ENCODE measurements at places on chromosomes 2 and 18.

GRCh38 chr2:231050018-231050901 is 6.4 kb upstream of the PSMD1 start:
- no peak for DNase-seq

- DNase-seq: no peak
Observed at GRCh38 chr2:8389431-8390108, 292.3 kb upstream of the ID2 start.

DNA sequence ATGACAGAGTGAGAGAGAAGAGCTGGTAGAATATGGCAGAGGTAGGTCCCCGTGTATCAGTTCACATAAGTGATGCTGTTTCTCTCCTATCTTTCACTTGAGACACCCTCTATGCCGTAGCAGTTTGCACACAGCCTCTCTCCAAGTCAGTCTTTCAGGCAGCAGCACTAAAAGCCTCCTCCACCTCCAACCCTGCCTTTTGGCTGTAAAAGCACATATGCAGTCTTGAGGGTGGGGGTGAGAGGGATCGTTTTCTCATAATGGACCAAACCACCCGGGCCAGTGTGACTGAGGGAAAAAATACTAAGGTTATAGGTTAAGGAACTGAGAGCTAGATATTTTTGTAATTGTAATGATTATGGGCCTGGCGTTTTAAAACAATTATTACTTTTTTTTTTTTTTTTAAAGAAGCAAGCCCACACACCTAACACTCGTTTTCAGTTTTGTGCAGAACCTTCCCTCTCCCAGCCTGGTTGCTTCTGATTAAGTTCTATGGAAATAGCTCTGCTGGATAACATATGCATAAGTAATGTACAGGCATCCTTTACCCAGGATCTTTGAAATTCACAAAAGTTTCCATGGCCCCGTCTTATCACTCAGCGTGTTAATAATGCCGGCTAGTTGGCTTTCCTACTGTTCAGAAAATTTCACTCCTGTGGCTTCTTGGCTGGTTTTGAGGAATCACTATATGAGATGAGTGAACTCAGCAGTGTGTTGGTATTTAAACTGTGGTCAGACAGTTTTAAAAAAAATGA is 112.2 kb upstream of the MEIS1 start:
- DNase-seq: no peak

DNA sequence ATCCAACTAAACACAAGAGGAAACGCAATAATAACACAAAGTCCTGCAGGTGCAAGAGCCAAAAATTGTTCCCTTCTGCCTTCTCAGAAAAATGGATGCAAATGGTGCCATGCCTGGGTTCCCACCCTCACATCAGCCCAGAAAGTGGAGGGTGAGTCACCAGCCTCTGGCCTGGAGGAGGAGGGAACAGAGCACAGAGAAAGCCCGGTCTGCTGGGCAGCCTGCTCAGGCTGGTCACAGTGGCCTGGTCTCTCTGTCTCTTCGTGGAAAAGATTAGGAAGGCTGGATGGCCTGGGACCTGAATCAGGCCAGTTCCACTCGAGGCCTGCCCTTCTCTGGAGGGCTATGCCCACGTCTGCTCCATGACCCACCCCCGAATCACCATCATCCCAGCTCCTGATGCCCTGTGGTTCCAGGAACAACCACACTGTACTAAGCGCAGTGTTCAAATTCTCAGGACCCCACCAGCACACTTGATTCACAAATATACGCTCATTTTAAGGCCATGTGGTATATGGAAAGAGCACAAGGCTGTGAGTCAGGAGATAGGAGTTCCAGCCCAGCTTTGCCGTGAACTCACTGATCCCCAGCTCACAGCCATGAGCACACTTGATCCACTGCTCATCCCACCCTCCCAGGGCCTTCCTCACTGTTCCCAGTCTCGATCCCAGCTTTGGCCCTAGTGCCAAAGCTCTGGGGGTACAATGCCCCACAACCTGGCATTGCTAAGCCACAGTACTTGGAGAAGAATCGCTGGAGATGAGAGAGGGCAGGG is 82.1 kb downstream of the ZBTB7C start:
- no peak for DNase-seq

DNA sequence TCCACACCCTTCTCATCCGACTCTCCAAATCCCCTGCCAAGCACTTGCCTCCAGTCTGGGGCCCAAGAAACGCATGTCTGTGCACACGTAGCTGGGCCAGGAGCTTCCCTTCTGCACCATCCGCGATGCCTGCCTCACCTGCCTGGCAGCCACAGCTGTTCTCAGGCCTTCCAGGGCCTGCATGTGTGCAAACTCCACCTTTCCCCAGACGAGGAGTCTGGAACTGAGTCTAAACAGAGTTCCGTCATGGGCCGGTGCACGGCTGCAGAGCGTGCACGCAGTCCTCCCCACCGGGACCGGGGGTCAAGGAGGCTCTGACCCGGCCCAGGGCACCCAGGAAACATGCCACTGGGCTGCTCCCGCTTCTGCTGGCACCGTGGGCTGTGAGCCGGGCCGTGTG is 66.8 kb upstream of the SALL3 start:
- DNase-seq: no peak

- no peak for DNase-seq
Observed at GRCh38 chr2:175931805-175932204, 70.3 kb downstream of the LNPK start.

GRCh38 chr2:120794716-120795115 is 59.0 kb downstream of the GLI2 start:
- DNase-seq: no peak

GRCh38 chr2:101063352-101064124 is 61.4 kb downstream of the RPL31 start:
- DNase-seq: no peak

DNA sequence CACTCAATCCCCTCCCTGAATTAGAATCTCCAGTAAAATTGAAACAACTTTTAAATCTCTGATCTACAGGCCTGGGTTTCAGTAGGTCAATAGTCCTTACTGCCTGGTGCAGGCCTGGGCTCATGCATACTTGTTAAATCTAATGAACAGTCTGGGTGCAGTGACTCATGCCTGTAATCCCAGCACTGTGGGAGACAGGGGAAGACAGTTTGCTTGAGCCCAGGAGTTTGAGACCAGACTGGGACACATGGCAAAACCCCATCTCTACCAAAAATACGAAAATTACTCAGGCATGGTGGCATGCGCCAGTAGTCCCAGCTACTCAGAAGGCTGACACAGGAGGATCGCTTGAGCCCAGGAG is 94.7 kb upstream of the SP3 start:
- DNase-seq: no peak

DNA sequence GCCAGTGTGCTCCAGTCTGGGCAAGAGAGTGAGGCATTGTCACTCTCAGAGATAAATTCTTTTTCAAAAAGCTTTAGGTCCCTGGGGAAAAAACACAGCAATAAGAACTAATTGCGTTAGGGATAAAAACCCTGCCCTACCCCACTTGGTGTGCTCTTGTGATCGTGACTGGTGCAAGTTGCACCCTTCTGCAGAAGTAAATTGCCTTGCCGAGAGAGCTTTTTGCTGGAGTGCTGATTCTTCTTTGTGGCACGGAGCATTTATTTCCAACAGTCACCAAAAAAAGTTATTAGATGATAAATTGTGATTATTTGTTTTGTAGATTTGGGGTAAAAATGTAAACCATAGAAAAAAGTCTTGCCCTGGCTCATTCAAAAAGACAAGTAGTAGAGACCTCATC is 12.3 kb upstream of the GPR55 start:
- no peak for DNase-seq

DNA sequence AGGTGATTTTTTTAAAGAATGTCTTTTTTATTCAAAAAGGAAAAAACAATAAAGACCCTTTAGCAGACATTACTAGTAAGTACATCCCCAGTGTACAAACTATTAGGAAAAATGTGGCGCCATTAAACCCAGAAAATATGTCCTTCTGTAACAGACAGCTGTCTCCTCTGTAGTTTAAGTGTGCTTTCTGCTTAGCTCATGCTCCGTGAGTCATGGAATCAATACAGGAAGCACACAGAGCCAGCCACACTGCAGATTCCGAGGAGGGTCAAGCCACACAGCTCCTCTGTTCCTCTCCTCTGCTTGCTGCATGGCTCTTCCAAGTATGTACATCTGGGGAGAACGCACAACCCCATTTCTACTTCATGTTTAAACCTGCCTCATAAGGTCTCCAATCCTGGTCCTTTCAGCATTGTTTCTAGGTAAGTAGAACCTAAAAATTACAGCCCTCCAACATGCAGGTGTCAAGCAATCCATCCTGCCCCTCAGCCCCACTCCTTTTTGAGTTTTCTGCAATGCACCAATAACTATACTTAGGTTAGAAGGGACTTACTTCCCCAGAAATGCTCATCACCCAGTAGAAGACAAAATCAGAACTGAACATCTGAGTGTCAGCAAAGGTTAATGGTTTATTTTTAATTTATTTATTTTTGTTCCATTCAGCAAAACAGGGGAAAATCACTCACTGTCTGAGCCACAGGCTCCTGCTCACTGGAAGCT is 37.5 kb downstream of the ACVR1 start:
- DNase-seq: no peak

GRCh38 chr2:238727585-238728329 is 120.1 kb upstream of the TWIST2 start:
- no peak for DNase-seq

GRCh38 chr2:23510471-23510870 is 125.5 kb downstream of the KLHL29 start:
- no peak for DNase-seq

DNA sequence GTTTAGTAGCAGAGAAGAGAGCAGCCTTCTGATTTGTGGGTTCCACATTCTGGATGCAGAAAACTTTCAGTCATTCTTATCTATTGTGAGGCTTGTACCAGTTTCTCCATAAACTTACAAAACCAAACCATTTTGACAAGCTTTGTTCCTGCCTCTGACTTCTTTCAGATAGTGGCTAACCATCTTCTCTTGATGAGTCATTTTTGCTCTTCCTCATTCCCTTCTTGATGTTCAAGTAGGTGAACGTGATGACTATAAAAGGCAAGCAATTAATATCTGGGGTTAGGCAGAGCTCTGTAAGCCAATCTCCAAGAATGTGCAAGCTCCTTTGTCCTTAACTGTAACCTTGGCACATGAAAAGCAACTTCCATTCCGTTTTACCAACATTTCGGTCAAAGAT is 2083.1 kb upstream of the PIK3C3 start:
- no peak for DNase-seq

- no peak for DNase-seq
Observed at GRCh38 chr2:172282944-172283343, 144.4 kb upstream of the ITGA6 start.

GRCh38 chr2:159497256-159497655 is 119.1 kb downstream of the BAZ2B start:
- DNase-seq: no peak

DNA sequence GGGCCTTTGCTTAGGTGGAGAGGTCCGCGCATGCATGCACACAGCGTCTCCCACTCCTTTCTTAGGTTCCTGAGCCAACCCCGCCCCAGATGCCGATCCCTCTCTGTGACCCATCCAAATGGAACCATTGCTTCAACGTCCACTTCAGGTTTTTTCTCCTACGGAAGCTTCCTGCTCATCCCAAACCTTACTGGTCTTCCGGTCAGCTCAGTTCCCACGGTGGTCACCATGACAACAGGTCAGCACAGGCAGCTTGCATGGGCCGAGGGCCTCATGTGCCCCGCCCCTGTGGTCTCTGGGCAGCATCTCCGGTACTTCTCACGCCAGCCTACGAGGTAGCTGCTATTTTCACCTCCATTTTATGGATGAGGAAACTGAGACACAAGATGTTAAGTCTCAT is 163.7 kb downstream of the SOCS6 start:
- no peak for DNase-seq

GRCh38 chr2:101160454-101160853 is 9.3 kb upstream of the TBC1D8 start:
- DNase-seq: no peak

DNA sequence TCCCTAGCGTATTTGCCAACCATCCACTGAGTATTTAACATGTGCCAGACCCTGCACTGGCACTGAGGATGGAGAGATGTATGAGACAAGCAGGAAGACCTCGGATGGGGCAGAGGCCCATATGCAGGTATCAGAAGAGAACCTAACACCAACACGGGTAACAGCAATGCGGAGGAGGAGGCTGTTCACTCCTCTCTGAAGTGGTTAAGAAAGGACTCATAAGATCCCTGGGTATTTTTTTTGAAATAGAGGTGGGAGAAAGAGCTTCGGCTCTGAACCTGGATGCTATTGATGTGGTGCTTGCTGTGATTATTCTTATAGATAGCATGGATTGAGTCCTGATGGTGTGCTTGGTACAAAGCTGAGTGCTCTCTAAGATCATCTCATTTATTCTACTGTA is 418.3 kb downstream of the LPIN1 start:
- DNase-seq: no peak

- no peak for DNase-seq
Observed at GRCh38 chr2:135494503-135494902, 36.5 kb downstream of the ZRANB3 start.

GRCh38 chr18:43888598-43888997 is 611.3 kb upstream of the SYT4 start:
- DNase-seq: no peak

DNA sequence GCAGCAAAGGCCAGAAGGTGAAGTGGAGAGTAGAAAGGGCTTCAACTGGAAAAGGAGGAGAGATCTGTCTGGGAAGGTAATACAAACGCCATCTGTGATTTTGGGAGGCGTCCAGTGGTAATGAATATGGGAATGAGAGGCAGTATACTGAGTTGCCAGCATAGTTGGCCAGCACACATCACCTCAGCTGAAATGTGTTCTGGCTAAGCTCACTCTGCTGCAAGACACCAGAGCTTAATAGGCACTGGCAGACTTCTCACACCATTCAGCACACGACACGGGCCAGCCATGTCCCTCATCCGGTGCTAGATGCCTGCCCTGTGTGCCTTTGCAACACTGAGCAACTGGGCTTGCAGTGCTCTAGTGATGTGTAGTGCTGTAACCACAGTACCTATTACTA is 277.1 kb downstream of the PIEZO2 start:
- DNase-seq: no peak

- DNase-seq: no peak
Observed at GRCh38 chr2:215361211-215361875, 49.5 kb downstream of the ATIC start.

- DNase-seq: no peak
Observed at GRCh38 chr2:30192314-30192713, 39.0 kb upstream of the LBH start.
